ENCODE measurements at places on chromosomes 5 and 9.

GRCh38 chr5:177595991-177596774 is 3.7 kb upstream of the B4GALT7 start:
- DNase-seq = no peak

DNA sequence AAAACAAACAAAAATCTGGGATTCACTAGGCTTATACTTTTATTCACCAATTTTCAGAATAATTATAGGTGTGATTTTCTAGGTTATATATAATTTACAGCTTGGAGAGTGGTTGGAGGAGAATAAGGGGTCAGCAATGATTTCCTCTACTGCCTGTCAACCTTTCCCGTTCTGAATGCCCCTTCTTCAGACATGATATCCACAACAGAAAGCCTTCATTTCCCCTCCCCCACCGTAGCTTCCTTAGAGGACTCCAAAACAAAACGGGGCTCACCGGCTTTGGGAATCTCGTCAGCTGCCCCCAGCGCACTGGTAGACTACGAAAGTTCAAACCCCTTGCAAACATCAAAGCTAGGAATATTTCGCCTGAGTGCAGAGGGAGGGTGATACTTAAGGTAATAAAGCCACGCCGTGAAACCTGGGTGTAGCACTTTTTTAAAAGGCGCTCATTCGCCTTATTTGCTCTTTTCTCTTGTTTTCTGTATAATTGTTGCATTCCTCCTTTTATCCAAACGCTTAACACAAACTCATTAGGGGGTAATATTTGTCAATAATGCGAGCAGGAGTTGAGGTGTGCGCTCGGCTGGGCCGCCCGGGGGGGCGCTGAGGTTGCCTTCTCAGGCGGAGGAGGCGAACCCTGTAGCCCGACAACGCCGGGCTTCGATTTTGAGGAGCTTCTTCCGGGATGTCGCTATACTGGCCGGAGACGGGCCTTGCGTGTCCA is 2.4 kb downstream of the OTP start:
- DNase-seq = no peak

DNA sequence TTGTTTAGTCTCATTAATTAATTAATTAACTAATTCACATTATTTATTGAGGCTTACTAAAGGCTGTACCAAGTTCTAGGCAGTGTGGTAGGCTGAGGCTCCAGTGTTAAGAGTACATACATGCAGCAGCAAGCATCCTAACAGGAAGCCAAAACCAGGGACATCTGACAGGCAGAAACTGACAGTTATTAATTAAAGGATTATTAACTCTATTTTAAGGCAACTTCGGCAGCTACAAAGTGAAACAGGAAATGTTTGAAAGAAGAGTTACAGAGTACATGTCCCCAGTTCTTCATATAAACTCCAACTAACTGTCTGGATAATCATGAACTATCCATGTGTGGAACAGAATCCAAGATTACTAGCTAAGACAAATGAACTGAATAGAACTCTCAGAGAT is 39.3 kb upstream of the GABRB2 start:
- DNase-seq = no peak

DNA sequence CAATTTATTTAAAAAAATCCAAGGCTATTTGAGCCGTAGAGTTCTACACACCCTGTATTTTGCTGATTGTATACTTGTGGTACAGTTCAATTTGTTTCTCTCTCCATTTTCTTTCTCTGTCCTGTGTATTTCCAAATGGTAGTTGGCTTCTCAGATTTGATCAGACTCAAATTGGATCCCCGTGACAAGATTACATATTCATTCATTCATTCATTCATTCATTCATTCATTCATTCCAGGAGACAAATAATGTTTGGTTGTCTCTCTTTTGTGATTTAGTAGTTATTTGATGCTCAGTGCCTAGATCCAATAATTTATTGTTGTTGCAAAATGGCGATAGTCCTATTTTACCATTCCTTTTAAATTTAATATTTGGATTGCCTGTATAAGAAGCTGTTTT is 292.8 kb upstream of the RIOK2 start:
- no peak for DNase-seq

- DNase-seq = no peak
Observed at GRCh38 chr5:142115937-142116614, 7.5 kb downstream of the NDFIP1 start.

- DNase-seq = no peak
Observed at GRCh38 chr5:7209658-7210057, 186.3 kb upstream of the ADCY2 start.

GRCh38 chr9:36221667-36222066 is 30.9 kb downstream of the CLTA start:
- DNase-seq = no peak

- DNase-seq = no peak
Observed at GRCh38 chr9:134190232-134191121, 26.1 kb upstream of the RNU6ATAC start.

DNA sequence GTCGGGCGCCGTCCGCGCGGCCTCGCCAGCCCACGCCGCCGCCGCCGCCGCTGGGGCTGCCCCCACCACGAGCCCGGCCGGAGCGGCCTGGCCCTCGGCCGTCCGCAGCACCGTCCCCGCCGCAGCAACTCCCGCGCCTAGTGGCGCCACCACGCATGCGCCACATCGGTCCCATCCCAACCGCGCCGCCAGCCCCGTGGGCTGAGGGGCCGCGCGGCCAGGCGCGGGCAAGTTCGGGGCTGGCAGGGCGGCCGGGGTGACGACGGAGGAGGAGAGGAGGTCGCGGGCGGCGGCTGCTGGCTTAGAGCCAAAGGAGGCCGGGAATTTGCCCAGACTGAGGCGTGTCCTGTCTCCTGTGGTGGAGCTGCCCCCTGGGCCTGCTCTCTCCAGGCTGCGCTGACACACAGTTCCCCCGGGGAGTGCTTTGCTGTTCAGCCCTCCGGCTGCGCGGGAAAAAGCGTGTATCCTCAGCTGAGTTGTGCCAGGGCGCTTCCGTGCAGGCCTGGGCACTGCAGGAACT is at the start of gene TUSC1:
Gene TUSC1 (minus strand): TSS at position 298 of the 520 bp plus-strand sequence. CDS start 132 bp downstream, at position 166.
- DNase-seq = no peak

- DNase-seq = no peak
Observed at GRCh38 chr9:73143711-73144328, 7.8 kb upstream of the ANXA1 start.

- no peak for DNase-seq
Observed at GRCh38 chr5:83375049-83375745, 96.3 kb upstream of the VCAN start.

DNA sequence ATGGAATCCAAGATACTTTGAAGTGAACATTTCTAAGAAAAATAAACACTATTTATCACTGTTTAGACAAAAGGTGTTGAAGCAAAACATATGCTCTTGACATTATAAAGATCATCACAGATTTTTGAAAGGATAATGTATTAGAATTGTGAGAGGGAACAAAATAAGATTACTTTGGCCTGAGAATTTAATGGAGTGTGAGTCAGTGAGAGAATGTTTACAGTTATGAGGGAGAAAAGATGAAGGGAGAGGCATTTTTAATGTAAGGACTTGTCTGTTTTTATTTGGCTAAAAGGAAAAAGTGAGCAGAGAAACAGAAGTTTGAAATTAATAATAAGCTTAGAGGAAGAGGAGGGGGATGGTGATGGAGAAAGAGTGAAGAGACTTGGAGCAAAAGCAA is 1010.1 kb downstream of the EFNA5 start:
- no peak for DNase-seq

DNA sequence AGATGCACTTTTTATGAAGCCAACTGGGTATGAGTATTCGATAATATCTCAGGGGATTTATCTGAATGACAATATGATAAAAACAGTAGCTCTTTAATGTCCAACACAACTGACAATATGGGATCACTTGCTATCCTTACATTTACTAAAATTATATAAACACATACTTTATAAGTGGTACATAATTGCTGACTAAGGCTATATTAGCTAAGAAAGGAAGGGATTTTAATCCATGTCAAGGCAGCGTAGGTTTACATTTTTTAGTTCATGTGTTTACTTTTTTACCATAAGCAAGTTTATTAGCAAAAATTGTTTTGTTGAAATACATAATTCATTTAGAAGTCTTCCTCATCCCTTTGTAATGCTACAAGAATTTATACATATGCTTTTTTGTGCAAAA is 796.2 kb downstream of the TLE1 start:
- no peak for DNase-seq

DNA sequence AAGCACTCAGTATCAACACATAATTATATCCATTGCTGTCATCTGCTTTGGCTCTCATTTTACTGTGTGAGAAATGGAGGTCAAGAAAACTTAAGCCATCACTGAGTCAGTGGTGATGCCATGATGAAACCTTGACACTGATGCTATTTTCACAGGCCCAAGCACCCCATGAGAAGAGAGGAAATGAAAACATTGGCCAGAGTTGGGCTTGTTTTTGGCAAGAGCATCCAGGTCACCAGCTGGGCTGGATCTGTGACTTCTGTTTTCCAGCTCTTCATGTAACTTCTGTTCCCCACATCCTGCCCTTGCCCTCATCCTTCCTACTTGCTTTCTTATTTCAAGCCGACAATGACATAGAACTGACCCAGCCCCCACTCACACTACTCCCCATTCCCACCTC is 10.0 kb downstream of the LCP2 start:
- no peak for DNase-seq

DNA sequence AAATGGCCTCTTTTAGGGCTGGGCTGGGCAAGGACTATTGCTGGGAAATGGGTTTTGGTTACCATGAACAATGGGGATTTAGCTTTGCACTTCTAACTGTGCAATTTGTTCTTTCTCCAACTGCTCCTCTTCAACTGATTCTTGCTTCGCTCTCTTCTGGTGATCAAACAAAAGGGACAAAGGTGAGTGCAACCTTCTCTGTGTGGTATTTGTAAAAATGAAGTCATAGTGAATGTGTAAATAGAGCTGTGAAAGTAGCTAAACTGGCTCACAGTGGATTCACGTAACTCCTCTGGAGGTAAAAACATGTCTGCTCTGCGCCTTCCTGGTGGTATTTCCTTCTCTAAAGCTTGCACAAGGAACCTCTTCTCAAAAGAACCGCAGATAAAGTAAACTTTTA is 20.9 kb upstream of the SPINK14 start:
- no peak for DNase-seq

DNA sequence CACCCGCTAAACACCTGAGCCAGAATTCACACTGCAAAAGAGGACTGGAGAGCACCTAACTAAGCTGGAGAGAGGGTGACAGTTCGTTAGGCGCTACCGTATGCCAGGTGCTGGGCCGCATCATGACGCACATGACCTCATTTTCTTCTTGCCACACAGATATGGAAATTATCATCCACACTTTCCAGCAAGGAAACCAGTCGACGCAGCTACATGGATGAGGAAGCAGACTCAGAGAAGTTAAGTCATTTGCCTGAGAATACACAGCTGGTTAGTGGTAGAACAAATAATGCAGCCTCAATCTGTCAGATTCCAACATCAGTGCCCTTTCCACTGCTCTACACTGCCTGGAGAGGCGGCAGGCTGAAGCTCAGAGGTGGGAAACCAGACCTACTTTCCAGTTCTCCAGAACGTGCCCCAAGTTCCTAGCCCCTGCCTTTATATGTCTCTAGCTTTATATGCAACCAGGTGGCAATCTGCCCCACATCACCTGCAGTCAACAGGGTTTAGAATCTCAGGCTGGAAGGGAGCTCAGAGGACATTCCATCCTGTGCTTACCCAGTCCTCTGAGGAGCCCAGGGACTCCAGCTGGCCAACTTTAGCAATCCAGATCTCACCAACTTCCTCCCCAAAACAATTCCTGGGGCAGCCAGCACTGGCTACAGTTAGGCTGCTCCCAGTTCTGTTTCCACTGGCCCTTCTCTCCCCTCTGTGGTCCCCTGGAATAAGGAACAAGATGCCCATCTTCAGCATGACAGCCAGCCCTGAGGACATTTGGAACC is 8.8 kb downstream of the TNIP1 start:
- DNase-seq = no peak

GRCh38 chr5:67337751-67338150 is 141.2 kb upstream of the CD180 start:
- DNase-seq = no peak

- no peak for DNase-seq
Observed at GRCh38 chr5:25850581-25850980, 1187.8 kb downstream of the CDH9 start.

DNA sequence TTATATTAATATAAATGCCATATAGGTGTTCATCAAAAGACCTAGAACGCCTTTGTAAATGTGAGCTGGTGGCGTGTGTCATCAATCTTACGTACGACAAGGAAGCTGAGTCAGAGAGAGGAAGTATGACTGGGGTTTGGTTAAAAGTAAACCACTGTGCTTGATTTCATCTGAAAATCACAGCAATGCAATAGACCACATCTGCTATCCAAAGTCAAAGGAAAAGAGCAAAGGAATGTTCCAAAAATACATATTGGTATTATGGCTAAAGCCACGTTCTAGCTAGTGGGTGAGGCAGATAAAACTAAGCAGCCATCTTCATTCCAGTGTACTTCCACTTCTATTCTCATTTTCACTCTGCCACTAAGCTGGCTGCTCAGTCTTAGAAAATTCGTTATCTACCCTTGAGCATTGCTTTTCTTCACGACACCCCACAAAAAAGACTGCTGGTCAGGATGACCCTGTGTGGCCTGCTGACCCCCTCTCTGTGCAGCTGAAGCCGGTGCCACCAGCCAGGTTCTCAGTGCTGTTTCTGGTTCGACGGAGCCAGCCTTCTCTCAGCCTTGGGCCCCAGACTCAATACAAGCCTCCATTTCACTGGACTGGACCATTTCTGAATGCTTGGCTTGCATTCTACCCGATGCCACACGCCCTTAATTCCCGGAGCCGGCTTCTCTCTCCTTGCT is 23.8 kb downstream of the SHC3 start:
- no peak for DNase-seq

DNA sequence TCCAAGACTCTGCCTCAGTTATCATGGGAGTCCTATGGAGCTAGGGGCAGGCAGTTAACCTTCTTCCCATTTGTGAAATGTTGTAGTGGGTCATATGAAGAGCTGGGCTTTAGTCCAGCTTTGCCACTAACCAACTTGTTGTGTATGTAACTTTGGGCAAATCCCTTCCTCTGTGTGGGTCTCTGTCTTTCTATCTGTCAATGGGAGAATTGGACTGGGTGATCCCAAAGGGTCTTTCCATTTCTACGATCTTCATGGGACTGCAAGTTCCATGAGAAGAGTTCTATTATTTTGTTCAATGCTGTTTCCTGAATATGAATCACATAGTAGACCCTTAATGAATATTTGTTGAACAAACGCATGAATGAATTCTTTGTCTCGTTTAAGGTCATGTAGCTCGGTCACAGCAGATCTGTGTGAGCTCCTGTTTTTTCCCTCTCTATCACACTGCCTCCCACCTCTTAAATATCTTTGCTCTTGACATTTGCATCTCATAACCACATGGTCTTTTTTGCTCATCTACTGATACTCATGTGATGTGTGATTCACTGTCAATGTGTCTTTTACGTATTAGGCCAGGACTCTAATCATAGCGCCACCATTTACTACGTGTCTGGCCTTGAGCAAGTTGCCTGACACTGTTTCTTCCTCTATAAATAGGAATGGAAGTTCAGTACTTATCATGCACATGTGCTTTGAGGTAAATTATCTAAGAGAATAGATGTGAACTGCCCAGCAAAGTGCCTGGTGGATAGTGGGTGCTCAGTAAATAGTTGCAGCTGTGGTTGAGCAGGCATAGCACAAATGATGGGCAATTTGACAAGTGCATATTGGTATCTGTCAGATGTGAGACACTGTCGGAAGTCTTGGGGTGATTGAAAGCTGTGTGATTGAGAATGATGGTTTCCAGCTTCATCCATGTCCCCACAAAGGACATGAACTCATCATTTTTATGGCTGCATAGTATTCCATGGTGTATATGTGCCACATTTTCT is 37.4 kb downstream of the PTTG1 start:
- no peak for DNase-seq
